Parietal lobe (tissue), 2 donors: ENCODE measurements at places on chromosomes 7 and 10. TPM values are rescaled to one million over a fixed set of nuclear protein-coding genes. Genes with fewer than 3 reads are reported as not detected.

UCN3 gene
- not detected for total RNA-seq

TMEM184A gene
- total RNA-seq: not detected

VWA2 gene
- 2.8 TPM for total RNA-seq

OPN1SW gene
- not detected for total RNA-seq

ZNF365 gene
- 31.9 TPM for total RNA-seq

SCART1 gene
- 2.8 TPM for total RNA-seq

SEMA3C gene
- total RNA-seq: 360 TPM

SLC26A5 gene
- total RNA-seq: 0.31 TPM

CAV1 gene
- total RNA-seq: 5.9 TPM

FZD8 gene
- total RNA-seq: 17.5 TPM
